Amniotic stem cell (primary cell): ENCODE measurements at places on chromosomes 12 and 14.

DNA sequence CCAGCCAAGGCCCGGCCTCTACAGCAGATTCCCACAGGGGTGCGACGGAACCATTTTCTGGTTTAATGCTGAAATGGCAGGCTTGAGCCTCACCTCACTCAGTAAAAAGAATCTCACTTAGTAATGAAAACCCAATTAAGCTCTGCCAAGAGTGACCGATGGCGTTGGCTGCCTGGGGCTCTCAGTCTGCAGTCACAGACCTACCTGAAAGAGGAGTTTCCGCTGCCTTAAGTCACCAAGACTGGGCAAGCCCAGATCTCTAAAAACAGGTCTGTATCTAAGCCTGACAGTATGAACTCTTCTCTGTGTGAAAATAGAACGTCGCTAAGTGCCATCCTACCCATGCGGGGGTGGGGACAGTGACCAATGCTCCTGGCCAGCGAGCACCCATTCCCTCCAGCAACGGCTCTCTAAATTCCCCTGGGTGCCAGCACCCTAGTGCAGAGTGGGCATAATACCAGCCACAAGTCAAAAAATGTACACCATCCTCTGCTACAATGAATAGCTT, 107.3 kb downstream of the FOXN3 start:
- no peak for DNase-seq

DNA sequence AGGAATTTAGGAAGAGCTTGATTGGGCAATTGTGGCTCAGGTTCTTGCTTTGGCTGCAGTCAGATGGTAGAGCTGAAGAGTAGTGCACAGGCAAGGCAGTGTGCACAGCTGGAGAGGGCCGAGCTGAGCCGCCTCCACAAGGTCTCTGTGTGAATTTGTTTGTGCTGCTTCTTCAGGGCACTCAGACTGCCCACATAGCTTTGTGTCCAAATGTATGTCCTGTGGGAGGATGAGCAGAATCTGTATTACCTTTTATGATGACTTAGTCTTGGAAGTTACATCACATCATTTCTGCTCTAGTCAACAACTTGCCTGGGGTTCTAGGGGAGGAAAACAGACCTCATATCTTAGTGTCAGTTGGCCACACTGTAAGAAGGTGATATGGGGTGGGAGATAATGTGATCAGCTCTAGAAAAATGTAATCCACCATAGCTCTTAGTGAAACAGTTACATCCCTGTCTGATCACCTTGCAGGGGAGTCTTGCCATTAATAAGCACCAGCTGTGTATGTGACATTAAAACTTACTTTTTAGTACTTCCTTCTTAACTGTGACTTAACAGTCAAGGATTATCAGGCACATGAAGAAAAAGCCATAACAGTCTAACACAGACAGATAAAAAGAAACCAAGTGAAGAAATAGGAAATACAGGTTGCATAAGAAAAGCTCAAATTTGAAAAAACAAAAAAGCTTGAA, 53.4 kb downstream of the RCOR1 start:
- DNase-seq: no peak

GRCh38 chr12:13947276-13947946, 34.0 kb downstream of the GRIN2B start:
- DNase-seq: no peak

DNA sequence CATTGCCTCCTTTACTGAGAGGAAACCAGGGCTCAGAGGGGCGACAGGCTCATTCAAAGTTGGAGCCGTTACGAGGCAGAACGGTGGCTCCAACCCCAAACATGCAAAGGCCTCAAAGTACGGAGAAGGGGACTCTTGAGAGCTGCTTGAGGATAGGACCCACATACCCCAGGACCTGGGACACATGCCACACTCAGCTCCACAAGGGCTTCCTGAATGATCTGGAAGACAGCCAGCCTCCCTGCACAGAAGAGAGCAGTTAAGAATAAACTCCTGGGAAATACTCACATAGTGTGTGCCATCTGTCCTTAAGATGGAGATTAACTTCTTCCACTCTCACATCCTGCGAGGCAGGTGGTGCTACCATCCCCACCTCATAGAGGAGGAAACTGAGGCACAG, 26.6 kb upstream of the NXPH4 start:
- DNase-seq: no peak

DNA sequence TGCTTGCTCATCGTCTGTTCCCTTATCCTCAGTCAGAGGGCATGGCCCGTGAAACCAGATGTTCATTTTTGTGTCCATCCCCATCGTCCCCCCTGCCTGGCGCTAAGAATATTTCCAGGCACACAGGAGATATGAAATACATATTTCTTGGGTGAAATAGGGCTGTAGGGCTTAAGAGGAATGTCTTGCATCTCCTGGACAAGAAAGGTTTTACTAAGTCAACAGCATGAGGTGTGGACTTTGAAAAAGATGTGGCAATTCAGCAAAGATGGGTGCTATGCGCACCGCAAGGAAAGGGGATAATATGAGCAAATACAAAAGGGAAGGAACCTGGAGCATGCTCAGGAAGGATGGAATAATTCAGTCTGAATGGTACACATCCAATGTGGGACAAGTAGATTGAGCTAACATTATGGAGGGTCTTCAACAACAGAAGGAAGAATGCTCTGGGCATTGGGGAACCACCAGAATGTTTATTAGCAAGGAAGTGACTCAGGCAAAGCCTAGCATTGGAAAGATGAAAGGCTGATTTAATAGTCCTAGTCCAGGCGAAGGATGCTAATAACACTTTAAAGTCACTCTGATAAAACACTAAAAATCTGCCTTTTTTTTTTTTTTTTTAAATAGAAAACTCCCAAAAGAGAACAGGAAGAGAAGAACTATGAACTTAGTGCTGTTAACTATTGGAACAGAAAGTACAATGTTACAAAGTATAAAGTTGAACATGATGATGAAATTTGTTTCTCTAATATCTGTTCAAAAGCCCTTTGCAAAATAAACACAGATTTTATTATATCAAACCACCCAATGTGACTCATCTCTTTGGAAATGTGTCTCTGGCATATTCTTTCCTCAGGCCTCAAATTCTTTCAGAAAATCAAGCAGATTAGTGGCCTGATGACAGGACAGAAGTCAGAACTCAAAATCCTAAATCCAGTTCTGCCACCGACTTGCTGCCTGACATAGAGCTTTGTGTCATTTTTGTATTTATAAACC, 449.5 kb downstream of the BCAT1 start:
- DNase-seq: peak; percentile 4

DNA sequence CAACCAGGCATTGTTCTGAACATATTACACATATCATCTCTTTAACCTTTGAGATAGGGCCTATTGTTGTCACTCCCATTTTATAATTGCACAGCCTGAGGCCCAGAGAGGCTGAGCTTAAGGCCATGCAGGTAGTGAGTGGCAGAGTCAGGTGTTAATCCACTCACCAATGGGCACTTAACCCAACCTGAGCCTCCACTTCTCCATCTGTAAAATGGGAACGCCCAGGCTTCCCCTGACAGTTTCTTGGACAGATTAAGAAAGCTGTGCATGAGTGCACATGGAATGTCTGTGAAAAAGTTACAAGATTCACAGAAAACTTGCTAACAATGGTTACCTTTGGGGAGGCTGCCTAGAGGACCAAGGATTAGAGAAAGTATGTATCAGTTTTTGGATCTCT, 32.9 kb downstream of the ESRRB start:
- DNase-seq: no peak

- DNase-seq: no peak
Observed at GRCh38 chr14:85565862-85566296, 35.9 kb downstream of the FLRT2 start.

- no peak for DNase-seq
Observed at GRCh38 chr14:94717808-94718207, 52.1 kb downstream of the GSC start.

DNA sequence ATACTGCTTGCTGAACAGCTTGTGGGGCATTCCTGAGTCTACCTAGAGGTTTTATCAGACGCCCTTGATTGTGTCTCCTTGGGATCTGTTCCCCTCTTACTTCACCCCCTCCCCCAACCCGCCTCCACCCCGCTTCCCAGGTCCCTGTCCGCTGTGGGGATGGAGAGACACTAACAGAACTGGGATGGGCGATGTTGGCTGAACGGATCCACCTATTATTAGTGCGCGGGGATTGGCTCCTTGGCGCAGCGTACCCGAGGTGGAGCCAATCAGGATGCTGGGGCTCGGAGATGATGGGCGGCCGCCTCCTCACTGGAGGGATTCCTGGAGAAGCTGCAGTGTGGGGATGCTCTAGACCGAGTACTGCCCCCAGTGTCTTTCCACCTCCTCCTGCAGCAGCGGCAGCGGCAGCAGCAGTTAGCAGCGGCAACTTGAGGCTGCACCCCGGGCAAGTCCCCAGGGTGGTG, at the start of gene SYT1:
SYT1 (plus strand) TSS at position 372 of the 467 bp plus-strand sequence.
- peak; percentile 75 for DNase-seq

GRCh38 chr14:70096866-70097265, 91.9 kb downstream of the SLC8A3 start:
- DNase-seq: no peak

GRCh38 chr14:44453433-44454171, 53.5 kb downstream of the FSCB start:
- no peak for DNase-seq

GRCh38 chr12:51351913-51352532, 5.5 kb upstream of the CELA1 start:
- no peak for DNase-seq

GRCh38 chr14:61753631-61754030, 8.6 kb upstream of the SNAPC1 start:
- no peak for DNase-seq

DNA sequence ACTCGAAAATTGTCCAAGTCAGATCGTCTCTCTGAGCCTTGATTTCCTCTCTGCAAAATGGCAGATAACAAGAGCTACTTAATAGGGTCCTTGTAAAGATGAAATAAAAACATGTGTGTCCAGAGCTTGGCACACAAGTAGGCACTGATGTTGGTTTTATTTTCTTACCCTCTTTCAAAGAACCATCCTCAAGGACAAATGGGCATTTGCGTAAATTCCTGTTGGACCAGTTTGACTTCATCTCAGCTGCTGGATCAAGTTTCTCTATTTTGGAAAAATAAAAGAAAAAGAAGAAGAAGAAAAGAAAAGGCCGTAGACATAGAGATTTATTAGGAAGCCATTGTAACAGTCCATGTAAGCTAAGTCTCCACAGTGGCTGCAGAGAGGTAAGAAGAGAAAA, 47.2 kb downstream of the MAP1LC3B2 start:
- no peak for DNase-seq

DNA sequence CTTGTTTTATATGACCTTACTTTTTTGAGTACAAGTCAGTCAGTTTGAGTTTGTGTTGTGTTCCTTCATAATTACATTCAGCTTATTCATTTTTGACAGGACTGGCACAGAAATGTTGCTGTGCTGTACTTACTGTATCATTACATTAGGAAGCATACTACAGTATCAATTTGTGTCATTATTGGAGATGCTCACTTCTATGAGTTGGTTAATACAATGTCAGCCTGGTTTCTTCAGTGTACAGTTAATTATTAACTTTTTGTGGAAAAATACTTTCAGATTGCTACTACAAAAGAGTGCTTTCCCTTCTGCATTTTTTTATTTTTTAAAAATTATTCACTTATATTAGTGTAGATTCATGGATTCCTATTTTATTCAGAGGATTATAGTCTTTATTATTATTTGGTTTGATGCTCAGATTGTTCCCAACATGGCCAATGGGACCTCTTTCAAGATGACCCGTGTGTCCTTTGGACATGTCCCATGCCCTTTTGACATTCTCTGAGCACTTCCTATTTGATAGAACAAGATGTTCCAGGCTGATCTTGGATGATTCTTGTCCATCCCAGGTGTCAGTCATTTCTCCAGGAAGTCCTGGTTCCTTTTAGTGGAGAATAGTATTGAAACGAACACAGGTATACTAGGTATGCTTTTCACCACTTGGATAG, 66.6 kb downstream of the MON2 start:
- DNase-seq: no peak

DNA sequence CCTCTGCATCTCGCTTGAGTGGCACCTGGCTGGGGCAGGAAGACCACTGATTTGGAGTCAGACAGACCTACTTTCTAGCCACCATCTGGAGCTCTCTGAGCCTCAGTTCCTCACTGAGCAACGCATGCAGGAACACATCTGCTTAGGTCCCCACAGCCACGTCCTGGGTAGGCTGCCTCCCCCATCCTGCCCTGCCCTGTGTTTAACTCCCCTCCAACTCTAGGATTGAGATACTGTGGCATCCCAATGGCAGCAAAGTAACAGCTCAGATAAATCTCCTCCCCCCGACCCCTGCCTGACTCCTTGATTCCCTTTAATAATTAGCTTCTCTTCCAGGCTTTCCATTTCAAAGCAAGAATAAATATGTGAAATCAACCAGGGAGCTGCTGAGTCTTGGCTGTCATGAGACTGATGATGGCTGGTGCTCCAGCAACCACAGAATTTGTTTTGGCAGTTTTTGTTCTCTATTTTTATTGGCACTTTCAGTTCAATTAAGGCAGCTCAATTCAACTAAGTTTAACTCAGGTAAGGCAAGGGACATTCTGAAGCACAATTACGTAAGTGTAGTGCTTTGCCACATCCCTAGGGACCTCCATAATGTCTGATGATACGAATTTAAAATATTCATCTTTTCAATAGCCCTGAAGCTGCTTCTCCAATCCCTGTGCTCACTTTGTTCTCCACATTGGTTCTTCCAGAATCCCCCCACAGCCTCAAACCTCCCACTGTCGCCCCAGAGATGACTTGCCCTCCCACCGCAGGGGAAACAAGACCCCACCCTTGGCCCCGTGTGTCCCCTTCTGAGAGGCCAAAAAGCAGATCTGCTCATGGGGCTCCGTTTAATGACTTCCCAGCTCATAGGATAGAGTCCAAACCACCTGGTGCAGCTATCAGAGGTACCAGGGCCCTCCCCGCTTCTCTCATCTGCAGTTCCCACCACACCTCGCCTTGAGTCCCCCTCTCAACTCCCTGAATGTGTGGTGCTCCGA, 58.2 kb downstream of the ESR2 start:
- no peak for DNase-seq
